Activated T-cell treated with anti-CD3 and anti-CD28 coated beads, Interleukin-2, amount 50 U/mL, for 72 hours (primary cell): ENCODE measurements at places on chromosomes 7 and 10. TPM values are rescaled to one million over a fixed set of nuclear protein-coding genes. Genes with fewer than 3 reads are reported as not detected.

ZNF736 gene
- total RNA-seq: 31.0 TPM

PCGF5 gene
- 69.0 TPM for total RNA-seq

DYNC1I1 gene
- not detected for total RNA-seq

CDK6 gene
- 256 TPM for total RNA-seq

TET1 gene
- 0.91 TPM for total RNA-seq

MUC3A gene
- total RNA-seq: not detected

ELN gene
- total RNA-seq: not detected

OR13A1 gene
- total RNA-seq: not detected

ZNF518A gene
- 26.6 TPM for total RNA-seq

KIF11 gene
- 51.4 TPM for total RNA-seq

IDI2 gene
- total RNA-seq: not detected

ACSL5 gene
- total RNA-seq: 54.5 TPM

RAB19 gene
- 13.7 TPM for total RNA-seq

LIPK gene
- not detected for total RNA-seq

PTPN20 gene
- 1.1 TPM for total RNA-seq

PNLIPRP2 gene
- not detected for total RNA-seq

CHRM2 gene
- not detected for total RNA-seq

NUB1 gene
- total RNA-seq: 84.1 TPM

MAGI2 gene
- 0.44 TPM for total RNA-seq

CYP2C19 gene
- 0.19 TPM for total RNA-seq
